Activated CD8-positive, alpha-beta T cell treated with anti-CD3 and anti-CD28 coated beads, Interleukin-2, amount 10 ng/mL, durations not matched to agents 7 days and 5 days (primary cell): ENCODE measurements at places on chromosomes 11 and 22. TPM values are rescaled to one million over a fixed set of nuclear protein-coding genes. Genes with fewer than 3 reads are reported as not detected.

HOATZ gene
- total RNA-seq, result 0.37 TPM

SYT13 gene
- not detected for total RNA-seq

TRIM49B gene
- not detected for total RNA-seq

DNA sequence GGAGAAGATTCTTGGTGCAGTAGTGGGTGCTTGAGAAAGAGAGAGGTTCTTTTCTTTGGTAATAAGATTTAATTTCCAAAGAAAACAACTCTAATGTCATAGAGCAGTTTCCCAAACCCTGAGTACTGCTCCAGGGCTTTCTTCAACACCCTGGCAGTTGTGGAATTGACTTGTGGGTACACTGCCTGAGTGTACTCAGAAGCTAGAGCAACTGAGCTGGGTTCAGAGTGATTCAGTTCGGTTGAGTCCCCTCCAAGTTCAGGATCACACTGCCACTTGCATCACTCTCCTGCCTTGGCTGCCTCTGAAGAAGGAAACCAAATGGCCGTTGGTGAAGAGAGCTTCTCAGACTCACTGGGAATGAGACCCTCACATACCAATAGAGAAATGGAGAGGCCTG is 5.3 kb downstream of the DMC1 start:
- DNase-seq, result no peak

GRCh38 chr11:77842441-77843121 is 21.6 kb downstream of the AAMDC start:
- DNase-seq, result no peak
